Thoracic aorta (tissue), 2 donors: ENCODE measurements at places on chromosomes 2 and 18. TPM values are rescaled to one million over a fixed set of nuclear protein-coding genes. Genes with fewer than 3 reads are reported as not detected.

DNA sequence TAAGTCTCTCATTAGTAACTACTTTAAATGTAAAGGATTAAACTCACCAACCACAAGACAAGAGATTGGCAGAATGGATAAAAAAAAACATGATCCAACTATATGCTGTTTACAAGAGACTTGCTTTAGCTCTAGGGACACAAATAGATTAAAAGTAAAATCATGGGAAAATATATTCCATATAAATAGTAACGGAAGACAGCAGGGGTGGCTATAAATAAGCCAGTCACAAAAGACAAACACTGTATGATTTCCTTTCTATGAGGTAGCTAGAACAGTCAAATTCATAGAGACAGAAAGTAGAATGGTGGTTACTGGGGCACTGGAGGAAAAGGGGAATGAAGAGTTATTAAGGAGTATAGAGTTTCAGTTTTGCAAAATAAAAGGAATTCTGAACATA is 145.2 kb downstream of the THADA start:
- peaks cover 12% of the 10 kb centered on the region for H3K4me1 ChIP-seq
- H3K36me3 ChIP-seq, result no peaks in the 10 kb centered on the region
- DNase-seq, result no peak
- H3K27me3 ChIP-seq, result no peaks in the 10 kb centered on the region
- H3K27ac ChIP-seq, result no peak overlapping the region

DNA sequence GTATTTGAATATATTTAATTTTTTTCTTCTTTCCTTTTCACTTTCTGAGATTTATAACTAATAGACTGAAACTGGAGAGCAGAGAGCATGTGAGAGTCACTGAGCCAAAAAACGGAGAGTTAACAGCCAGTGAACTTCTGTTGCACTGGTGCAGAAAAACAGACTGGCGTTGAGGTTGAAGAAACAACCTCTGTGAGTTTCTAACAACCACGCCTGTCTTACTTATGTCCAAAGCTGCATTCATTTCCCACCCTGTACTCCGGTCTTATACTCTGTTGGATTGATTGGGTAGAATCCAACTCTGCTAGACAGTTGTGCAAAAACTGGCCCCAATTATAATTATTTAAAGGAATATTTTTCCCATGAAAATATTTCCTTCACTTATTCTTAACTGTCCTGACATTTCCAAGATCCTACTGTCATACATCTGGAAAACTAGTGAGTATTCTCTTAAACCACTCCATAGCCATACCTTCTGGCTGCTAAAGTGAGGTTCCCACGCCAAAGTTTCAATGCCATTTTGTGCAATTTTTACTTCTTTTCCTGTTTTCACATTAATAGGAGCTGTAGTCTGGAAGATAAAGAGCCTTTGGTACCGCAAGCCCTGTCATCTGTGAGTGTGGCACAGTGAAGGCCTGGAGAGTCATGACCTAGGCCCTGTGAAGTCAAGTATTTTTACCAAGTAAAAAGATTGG is 9.4 kb downstream of the CYP1B1 start:
- DNase-seq, result no peak
- H3K27ac ChIP-seq, result no peak overlapping the region
- no peak overlapping the region for H3K4me3 ChIP-seq
- no peaks in the 10 kb centered on the region for H3K36me3 ChIP-seq

DNA sequence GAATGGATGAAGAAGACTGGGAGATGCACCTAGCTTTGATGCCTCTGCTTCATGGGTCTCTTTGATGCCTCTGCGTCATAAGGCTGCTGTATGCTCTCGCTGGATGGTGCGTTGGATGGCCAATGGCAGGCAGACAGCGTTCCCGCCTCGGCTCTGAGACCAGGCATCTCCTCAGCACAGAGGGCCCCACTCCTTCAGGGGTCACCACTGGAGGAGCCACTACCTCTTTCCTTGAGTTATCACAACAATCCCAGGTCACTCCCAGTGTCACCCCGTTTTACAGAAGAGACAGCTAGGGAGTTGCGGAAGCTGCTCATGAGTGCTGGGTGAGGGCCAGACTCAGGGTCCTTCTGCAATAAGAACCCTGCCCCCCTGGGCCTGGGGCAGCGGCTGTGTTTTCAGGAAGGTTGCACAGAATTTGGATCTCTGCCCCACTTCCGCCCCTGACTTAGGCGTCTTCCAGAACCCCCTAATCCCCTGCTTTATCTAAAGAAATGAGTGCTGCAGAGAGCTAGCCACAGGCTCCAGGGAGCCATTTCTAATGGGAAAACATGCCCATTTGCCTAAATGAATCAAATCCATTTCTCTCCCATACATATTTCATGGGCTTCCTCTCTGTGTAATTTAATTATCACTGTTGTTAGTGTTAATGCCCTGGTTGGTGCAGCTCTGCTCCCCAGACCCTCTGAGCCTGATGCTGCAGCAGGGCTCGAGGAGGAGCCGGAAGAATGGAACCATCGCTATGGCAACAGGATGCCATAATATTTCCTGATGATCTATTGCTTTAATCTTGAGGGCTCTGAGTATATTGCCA is 131.8 kb upstream of the HS6ST1 start:
- H3K36me3 ChIP-seq, result no peaks in the 10 kb centered on the region
- H3K4me1 ChIP-seq, result peaks cover 2% of the 10 kb centered on the region
- H3K4me3 ChIP-seq, result no peak overlapping the region
- H3K27me3 ChIP-seq, result no peaks in the 10 kb centered on the region
- DNase-seq, result no peak

DNA sequence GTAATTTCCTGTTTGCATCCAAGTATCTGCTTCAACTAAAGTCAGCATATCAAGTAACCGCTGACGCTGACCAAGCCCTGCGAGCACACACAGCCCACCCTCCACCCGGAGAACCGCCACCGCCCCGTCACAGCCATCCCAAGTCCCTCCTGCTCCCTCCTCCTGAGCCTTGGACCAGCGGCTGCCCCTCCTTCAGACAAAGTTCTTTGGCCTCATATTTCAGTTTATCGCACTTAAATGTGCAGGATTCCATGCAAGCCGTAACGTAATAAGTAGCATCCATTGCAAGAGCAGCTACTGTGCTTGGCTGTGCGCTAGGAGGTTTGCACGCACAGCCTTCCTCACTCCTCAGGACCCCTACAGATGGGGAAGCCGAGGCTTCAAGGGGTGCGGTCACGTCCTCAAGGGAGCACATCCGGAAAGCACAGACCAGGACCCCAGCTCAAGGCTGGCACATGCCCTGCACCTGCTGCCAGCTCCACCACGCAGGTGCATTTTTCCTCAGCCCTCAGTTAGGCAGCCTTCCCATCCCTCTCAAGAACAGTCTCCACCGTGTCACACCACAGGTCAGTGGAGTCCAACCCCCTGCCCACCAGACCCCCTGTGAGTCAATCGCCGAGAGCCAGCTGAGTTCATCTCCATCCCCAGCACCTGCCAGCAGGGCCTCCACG is 17.1 kb downstream of the PXDN start:
- no peak for DNase-seq
- H3K36me3 ChIP-seq, result no peaks in the 10 kb centered on the region
- H3K4me3 ChIP-seq, result peak overlapping the region; percentile 27
- peak overlapping the region; percentile 12 for H3K27ac ChIP-seq
- peaks cover 31% of the 10 kb centered on the region for H3K4me1 ChIP-seq

- no peaks in the 10 kb centered on the region for H3K27me3 ChIP-seq
- H3K27ac ChIP-seq, result no peak overlapping the region
- DNase-seq, result no peak
- H3K4me3 ChIP-seq, result no peak overlapping the region
- peaks cover 20% of the 10 kb centered on the region for H3K4me1 ChIP-seq
These were observed 16.5 kb downstream of the FIGN start for GRCh38 chr2:163719331-163719730.

- no peaks in the 10 kb centered on the region for H3K27me3 ChIP-seq
- H3K4me3 ChIP-seq, result no peak overlapping the region
- peaks cover 72% of the 10 kb centered on the region for H3K4me1 ChIP-seq
- DNase-seq, result no peak
- H3K36me3 ChIP-seq, result no peaks in the 10 kb centered on the region
These were observed 61.3 kb downstream of the CUL3 start for GRCh38 chr2:224523626-224524577.

DNA sequence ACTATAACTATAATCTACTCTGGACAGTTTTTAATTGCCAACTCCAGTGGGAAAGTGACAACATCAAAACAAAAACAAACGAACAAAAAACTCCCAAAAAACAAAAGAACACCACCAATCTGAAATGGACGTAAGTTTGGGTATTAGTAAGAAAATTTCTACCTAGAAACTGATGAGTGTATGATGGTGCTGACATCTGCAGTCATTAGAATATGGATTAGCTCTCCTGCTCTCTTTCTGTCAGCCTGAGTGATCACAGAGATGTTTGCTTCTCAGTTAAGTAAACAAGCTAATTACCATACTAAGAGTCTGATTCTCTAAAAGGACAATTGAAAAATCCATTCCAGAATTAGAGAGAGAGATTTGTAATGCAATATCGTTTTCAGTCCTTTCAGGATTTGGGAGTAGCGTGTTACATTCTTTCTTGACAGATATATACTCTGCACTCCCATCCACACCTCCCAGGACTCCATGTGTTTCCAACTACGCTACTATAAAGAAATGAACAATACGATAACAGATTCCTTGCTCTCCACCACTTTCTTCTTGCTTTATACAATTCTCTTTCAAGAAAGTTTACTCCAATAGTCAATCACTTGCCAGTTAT is 1347.4 kb upstream of the PIK3C3 start:
- DNase-seq, result no peak
- H3K36me3 ChIP-seq, result no peaks in the 10 kb centered on the region
- H3K27me3 ChIP-seq, result no peaks in the 10 kb centered on the region
- H3K4me3 ChIP-seq, result no peak overlapping the region
- H3K27ac ChIP-seq, result no peak overlapping the region

DNA sequence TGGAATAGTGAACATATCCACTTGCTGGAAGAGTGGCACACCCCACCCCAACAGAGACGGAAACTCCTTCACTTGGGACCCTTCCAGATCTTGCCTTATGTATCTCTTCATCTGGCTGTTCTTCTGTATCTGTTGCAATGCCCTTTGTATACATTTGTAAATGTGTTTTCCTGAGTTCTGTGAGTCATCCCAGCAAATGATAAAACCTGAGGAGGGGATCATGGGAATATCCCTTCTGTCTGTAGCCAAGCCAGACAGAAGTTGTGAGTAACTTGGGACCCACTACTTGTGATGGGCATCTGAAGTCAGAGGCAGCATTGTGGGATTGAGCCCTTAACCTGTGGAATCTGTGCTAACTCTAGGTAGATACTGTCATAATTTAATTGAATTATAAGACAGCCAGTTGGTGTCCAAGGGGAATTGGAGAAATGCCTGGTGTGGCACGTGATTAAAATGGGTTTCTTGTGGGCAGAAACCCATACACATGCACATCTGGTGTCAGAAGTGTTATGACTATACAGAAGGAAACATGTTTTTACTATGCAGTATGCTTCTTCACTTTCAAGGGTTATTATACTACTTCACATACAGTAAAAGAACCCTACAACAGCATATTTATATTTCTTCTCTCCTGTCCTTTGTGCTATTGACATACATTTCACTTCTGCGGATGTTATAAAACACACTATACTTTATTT is 32.3 kb upstream of the TMEM247 start:
- H3K4me3 ChIP-seq, result no peak overlapping the region
- no peak for DNase-seq
- H3K27ac ChIP-seq, result no peak overlapping the region

DNA sequence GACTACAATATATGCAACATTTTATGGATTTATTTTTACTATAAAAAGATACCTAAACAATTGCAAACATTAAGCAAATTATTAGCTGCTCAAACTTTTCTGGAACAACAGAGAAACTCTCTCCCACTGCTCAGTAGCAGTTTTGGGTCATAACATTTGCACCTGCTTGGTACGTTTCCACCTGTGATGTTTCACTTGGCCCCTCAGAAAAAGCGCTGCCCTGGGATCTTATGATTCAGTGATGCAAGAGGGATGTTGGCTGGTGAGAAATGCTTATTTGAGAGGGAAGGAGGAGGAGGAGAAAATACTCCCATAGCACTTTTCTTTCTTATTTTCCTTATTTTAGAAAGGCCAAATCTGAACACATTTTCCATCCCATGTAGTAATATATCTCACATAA is 9.2 kb downstream of the IRS1 start:
- H3K36me3 ChIP-seq, result no peaks in the 10 kb centered on the region
- peak overlapping the region; percentile 85 for H3K4me3 ChIP-seq
- no peak for DNase-seq
- H3K4me1 ChIP-seq, result peaks cover 62% of the 10 kb centered on the region
- no peaks in the 10 kb centered on the region for H3K27me3 ChIP-seq

- H3K4me1 ChIP-seq, result no peaks in the 10 kb centered on the region
- no peak for DNase-seq
- H3K27me3 ChIP-seq, result no peaks in the 10 kb centered on the region
- H3K27ac ChIP-seq, result no peak overlapping the region
- no peak overlapping the region for H3K4me3 ChIP-seq
These were observed 85.4 kb upstream of the ATG16L1 start for GRCh38 chr2:233165895-233166661.

- DNase-seq, result no peak
- peaks cover 30% of the 10 kb centered on the region for H3K4me1 ChIP-seq
- H3K27me3 ChIP-seq, result no peaks in the 10 kb centered on the region
These were observed 134.7 kb upstream of the EPAS1 start for GRCh38 chr2:46162329-46163097.

DNA sequence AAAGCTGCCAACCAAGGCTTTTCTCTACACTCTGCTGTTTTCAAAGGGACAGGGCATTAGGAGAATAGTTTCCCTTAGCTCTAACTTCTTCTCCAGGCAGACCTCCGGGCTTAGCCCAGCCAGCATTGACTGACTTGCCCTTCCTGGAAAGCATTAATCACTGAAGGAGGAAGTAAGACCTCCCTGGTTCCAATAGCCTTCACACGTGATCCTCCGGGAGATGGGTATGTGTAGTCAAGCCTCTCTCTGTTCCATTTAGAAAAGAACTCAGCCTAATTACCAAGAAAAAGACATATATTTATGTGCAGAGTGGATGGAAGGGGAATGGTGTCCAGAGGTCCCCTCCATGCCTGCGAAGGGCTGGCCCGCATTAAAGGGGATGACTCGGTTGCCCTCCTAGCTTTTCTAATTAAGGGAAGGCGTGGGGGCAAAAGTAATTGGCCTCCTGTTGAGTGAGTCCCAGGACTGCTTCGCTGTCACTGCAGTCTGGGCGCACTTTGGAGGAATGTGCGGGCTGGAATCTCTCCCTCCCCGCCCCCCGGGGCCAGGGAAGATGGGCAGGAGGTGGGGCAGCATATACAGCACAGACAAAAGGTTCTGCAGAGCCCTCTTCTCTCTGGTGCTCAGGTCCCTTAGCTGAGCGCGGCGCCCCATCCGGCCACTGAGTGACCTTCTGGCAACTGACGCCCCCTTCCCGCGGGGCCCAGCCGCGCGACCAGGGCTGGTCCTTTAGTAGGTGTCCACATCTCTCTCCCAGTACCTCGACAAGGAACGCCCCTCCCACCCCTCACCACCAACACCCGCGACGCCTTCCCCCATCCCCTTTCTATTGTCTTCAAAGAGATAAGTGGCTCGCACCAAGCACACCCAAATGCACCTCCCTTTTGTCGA is 686.0 kb downstream of the NRXN1 start:
- no peak for DNase-seq
- no peaks in the 10 kb centered on the region for H3K27me3 ChIP-seq
- peak overlapping the region; percentile 67 for H3K4me3 ChIP-seq
- no peak overlapping the region for H3K27ac ChIP-seq
- no peaks in the 10 kb centered on the region for H3K4me1 ChIP-seq

GRCh38 chr2:151637271-151637781 is 97.0 kb downstream of the NEB start:
- peak overlapping the region; percentile 10 for H3K4me3 ChIP-seq
- H3K27ac ChIP-seq, result peak overlapping the region; percentile 16
- no peaks in the 10 kb centered on the region for H3K36me3 ChIP-seq
- H3K27me3 ChIP-seq, result no peaks in the 10 kb centered on the region
- peaks cover 9% of the 10 kb centered on the region for H3K4me1 ChIP-seq
- no peak for DNase-seq

The GMCL1 gene
- total RNA-seq, result 13.5 TPM

The PPIL3 gene
- total RNA-seq, result 8.4 TPM

The CKAP2L gene
- not detected for total RNA-seq
